ENCODE measurements at places on chromosomes 7 and 10.

DNA sequence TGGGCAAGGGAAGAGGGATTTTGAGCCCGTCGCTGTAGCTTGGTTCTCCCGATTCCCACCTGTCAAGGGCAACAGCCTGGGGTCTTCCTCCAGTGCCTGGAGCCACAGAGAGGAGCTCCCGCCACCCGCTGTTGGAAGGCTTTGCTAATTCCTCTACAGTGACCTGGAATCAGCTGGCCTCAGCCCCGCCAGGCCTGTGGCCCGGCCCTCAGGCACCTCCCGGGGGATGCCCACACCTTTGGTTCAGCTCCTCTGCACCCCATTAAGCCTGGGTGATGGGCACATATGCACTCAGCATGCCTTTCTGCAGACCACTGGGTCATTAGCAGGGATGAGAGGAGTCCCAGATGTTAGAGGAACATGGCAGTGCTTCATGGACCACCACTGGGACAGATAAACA is 121.4 kb upstream of the MKI67 start:
- no peak for DNase-seq

GRCh38 chr7:100088095-100088620 is 611 bp upstream of the COPS6 start:
- no peak for DNase-seq

- DNase-seq, result no peak
Measured at GRCh38 chr10:69842020-69842419, 40.3 kb downstream of the COL13A1 start.

DNA sequence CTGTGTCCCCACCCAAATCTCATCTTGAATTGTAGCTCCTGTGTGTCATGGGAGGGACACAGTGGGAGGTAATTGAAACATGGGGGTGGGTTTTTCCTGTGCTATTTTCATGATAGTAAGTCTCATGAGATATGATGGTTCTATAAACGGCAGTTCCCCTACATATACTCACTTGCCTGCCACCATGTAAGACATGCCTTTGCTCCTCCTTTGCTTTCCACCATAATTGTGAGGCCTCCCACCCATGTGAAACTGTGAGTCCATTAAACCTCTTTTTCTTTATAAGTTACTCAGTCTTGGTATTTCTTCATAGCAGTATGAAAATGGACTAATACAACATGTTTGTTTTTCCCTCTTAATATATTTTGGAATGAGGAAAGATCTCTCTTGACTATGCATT is 24.5 kb upstream of the TBXAS1 start:
- DNase-seq, result no peak

DNA sequence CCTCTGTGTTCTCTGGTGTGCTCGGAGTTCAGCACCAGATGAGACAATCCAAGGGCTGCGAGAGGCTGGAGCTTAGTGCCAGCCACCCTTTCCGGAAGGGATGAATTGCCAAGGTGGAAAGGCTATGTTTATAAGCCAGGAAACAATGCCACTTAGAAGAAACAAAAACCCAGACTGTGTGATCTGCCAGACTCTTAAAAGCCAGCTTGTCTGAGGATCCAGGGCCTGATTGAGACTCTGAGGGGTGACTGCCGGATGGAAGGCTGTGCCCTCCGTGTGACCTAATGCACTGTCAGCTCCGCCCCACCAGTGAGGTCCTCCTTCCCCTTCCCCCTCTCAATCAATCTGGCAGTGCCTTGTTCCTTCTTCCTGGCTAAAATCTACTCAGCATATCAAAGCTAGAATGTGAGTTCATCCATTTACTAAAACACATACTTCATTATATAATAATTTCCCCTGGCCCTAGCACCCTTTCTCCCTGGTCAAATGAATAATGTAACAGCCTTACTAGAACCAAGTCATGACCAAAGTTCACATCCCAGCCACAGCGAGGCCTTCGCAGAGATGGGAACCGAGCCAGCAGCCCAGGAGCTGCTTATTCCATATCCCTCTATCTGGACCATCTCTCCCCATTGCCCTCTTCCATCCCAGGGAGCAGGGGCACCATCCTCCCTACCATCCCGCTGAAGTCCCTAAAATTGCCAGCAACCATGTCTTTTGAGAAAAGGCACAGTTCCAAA is 25.5 kb downstream of the FAM107B start:
- DNase-seq, result no peak

DNA sequence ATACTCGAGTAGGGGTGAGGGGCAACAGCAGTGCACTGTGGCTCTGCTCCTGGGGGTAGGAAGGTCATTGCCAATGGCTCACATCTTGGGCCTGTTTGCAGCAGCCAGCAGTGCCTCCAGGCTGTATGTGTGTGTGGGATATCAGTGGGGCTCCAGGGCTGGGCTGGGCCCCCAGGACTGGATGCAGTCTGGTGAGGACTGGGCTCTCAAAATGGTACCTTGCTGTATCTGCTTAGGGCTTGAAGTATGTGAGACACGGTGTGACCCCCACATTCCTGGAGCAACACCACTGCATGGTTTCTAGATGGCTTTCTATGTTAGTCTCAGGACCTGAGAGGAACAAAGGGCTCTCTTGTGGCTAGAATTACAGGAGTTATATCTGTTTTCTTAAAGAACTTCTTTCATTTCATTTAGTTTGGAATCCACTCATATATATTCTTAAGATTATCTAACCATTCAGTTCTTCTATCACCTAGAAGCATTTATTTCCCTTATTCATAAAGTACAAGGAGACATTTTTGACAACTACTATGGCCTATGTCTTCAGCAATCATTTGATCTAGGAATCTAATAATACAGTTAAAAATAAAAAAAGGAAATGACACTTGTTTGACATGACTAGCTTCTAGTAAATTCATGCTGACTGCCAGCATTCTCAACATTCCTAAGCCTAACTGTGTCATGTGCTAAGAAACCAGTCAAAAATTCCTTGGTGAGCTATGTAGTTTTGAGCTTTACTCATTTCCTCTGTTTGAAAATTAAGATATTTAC is 443.2 kb upstream of the SEMA3A start:
- peak; percentile 94 for DNase-seq

GRCh38 chr10:124700293-124701037 is 43.7 kb downstream of the FAM53B start:
- no peak for DNase-seq

DNA sequence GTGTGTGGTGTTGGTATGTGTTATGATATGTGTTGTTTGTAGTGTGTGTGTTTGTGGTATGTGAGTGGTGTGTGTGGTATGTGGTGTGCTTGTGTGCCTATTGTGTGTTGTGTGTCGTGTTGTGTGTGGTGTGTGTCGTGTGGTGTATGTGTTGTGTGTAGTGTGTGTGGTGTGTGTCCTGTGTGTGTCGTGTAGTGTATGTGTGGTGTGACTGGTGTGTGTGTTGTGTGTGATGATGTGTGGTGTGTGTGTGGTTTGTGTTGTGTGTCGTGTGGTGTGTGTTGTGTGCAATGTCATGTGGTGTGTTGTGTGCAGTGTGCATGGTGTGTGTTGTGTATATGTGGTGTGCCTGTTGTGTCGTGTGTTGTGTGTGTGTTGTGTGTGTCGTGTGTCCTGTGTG is 144.6 kb downstream of the DNAJB6 start:
- no peak for DNase-seq

DNA sequence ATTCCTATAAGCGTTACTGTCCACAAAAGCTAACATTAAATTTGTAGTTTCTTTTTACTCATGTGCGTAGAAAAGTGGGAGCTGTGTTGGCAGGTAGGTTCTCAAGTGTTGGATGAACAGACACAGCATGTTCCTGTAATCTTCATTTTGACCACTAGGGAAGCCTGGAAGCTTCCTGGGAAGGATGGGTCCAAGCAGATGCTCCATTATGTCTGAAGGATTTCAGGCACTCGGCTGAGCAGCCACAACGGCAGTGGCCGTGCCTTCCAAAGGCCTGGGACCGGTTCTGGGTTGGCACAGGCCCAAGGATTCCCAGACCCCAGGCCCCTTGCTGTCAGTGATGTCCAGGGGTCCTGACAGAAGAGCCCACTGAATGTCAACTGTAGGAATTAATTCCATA is 386.3 kb downstream of the TNS3 start:
- no peak for DNase-seq

- peak; percentile 58 for DNase-seq
Measured at GRCh38 chr10:84256510-84257342, 11.9 kb downstream of the RGR start.

DNA sequence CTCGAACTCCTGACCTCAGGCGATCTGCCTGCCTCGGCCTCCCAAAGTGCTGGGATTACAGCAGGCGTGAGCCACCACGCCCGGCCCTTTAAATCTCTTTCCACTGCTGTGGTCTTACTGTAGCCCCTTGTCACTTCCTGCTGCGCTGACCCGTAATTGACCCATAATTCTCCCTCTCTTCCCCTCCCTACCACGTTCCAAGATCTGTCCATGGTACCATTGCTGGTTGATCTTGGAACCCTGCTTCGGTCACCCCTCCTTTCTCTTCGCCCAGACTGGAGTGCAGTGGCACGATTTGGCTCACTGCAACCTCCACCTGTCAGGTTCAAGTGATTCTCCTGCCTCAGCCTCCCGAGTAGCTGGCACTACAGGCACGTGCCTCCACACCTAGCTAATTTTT is 6.5 kb downstream of the POR start:
- no peak for DNase-seq

GRCh38 chr7:47634273-47634672 is 52.4 kb upstream of the TNS3 start:
- DNase-seq, result no peak

DNA sequence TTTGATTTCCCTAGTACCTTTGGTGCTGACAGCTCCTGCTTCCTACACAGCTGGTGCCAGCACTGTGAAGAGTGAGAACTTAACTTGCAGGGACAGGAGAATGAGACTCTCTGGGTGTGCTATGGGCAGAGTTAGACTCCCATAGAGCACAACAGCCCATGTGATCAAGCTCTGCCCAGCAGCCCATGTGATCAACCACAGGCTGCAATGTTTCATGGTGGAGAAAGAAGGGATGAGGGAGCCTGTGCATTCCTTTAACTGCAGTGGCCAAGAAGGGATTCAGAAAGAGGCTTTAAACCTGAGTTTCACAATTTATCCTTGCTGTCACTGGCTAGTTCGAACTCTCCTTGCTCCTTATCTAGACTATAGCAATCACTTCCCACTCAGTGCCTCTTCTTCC is 10.0 kb upstream of the MEST start:
- DNase-seq, result peak; percentile 39

GRCh38 chr10:90319188-90319914 is 538.5 kb downstream of the HTR7 start:
- peak; percentile 75 for DNase-seq

DNA sequence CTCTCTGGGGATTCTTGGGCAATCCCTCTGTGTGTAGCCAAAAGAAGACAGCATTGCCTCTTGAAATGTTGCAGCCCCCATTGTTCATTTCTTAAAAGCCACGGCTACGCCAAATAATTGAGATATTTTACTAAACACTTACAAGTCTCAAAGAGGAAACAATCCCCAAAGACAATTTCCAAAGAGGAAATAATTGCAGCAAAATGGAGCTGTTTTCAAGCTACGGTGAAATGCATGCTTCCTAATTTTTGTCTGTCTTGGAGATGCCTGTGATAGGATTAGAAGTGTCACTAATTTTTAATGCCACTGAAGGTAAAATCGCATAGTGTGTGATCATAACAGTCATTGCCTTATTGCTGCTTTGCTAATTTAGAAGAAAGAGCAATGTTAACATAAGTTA is 72.9 kb upstream of the NAMPT start:
- DNase-seq, result no peak

GRCh38 chr10:129513312-129513711 is 46.3 kb downstream of the MGMT start:
- no peak for DNase-seq

GRCh38 chr7:130387628-130388403 is 7.5 kb downstream of the CPA1 start:
- peak; percentile 88 for DNase-seq

GRCh38 chr10:52623761-52624160 is 148.8 kb downstream of the MBL2 start:
- no peak for DNase-seq

DNA sequence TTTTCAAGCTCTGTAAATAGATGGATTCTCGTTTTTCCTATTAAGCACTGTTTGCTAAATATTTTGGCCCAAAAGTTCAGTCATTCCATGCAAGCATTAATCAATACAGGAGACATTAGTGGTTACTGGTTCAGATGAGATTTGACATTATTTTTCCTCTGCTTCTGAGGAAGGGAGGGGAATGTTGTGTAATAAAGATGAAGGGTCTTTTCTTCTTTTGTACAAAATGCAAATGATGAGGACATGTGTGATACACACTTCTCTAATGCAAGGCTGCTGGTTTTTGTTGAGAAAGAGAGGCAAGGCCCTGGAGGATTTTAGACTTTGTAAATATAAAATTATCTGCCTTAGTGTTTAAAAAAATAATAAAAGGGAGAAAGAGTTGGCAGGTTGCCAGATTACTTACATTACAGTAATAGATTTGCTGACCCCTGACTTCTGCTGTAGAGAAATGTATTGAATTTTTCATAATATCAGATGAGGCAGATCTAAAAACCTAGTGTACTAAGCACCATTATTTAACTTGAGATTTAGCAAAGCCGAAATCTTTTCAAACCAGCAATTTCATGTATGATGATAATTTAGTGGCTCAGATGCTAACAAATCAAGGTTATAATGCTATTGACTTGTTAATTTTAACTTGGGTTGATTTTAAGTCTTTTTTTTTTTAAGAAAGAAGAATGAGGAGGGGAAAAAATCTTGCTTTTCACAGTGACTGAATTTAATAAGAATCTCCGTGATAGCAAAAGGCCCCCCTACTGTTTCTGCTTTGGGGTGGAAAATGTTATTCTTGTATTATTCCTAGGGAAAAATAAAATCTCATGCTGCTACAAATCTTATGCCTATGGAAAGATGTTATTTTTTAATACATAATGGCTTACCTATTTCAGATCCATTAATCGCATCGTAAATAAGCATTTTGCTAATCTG is 180.1 kb downstream of the ARID5B start:
- no peak for DNase-seq

DNA sequence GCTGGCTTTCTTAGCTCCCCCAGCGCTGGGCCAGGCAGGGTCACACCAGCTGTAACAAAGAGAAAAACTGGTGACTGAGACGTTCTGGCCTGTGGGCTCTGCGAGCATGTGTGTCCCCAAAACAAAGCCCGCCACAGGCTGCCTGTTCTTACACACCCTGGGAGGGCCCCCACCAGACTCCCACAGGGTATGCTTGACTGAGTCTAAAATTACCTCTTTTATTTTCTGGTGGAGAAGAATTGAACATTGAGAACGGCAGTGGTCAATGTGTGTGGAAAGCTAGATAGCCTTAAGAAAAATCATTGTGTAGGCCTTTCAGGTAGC is 808 bp downstream of the C10orf71 start:
- DNase-seq, result no peak

- DNase-seq, result no peak
Measured at GRCh38 chr10:74394416-74394969, 243.5 kb downstream of the ADK start.

DNA sequence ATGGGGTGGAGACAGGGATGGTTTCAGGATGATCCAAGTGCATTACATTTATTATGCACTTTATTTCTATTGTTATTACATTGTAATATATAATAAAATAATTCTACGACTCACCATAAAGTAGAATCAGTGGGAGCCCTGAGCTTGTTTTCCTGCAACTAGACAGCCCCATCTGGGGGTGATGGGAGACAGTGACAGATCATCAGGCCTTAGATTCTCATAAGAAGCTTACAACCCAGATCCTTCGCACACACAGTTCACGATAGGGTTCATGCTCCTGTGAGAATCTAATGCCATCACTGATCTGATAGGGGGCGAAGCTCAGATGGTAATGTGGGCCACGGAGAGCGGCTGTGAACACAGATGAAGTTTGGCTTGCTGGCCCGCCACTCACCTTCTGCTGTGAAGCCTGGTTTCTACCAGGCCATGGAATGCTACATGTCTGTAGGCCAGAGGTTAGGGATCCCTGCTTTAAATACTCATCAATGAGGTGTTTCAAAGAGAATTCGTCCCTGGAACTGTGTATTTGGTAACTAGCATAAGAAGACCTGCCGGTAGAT is 21.2 kb upstream of the PRKCQ start:
- DNase-seq, result no peak

- DNase-seq, result no peak
Measured at GRCh38 chr10:35885076-35885475, 243.0 kb upstream of the FZD8 start.

Data from LHCN-M2 (cell line).